COLO829 (cell line): ENCODE measurements at places on chromosomes 5 and 9.
A peak's percentile ranks its signal among the peaks of the same experiment; 100 is the strongest.

DNA sequence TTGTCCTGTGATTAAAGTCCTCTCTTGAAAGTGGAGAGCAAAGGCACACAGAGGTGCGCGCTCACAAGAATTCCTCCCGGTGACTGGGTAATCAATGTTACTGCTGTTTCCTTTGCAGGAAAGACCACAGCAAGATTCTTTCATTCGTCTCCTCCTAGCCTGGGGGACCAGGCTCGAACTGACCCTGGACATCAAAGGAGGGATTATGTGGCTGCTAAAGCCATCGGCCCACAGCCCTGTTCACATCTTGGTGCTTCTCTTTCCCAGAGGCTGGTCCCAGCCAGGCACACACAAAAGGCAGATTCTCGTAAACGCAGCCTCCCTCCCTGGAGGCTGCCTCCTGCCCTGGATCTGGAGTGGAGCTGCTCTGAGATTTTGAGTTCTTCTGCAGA is 230.9 kb downstream of the FANCC start:
- DNase-seq: peak; percentile 31

DNA sequence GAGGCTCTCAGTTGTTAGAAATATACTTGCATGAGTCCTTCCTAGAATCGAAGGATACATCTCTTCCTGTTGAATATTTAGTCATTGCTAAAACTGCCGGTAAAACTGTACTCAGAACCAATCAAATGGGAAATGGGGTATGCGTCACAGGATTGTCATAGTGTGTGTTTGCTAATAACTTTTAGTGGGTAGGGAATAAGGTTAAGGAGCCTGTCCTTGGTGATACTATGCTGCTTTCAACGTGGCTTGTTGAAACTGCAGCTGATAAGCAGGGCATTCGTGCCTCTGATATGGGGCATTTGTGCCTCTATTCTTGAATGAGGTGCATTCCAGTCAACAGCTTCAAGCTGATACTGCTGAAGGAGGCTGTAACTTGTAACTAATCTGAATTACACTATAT is 26.6 kb downstream of the HABP4 start:
- DNase-seq: no peak

GRCh38 chr5:56732121-56732520 is 83.2 kb upstream of the MAP3K1 start:
- DNase-seq: no peak

GRCh38 chr5:74630453-74631066 is 10.0 kb downstream of the ENC1 start:
- no peak for DNase-seq

GRCh38 chr5:41193456-41194205 is 19.7 kb downstream of the C6 start:
- DNase-seq: no peak

- no peak for DNase-seq
Observed at GRCh38 chr9:89866701-89867100, 261.9 kb downstream of the GADD45G start.

GRCh38 chr5:171092194-171092593 is 216.9 kb upstream of the TLX3 start:
- peak; percentile 23 for DNase-seq

GRCh38 chr5:44048276-44048984 is 340.8 kb downstream of the FGF10 start:
- no peak for DNase-seq

DNA sequence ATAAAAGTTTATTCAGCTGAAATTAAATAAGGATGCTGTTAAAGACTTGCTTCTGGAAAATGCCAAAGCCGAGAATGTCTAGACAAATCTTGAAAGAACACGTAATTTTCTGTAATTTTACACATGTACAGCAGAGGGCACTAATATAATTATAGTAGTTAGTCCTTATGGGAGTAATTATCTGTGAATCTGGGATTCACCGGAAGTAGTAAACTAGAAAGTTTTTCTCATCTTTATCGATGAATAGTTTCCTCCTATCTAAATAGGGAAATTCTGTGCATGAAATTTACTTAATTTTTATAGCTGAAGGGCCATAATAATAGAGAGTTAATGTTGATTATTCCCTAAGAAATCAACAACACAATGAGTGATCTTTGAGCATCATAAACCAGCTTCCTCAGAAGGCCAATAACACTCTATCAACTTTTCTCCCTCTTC is 18.4 kb upstream of the CNTLN start:
- peak; percentile 33 for DNase-seq

DNA sequence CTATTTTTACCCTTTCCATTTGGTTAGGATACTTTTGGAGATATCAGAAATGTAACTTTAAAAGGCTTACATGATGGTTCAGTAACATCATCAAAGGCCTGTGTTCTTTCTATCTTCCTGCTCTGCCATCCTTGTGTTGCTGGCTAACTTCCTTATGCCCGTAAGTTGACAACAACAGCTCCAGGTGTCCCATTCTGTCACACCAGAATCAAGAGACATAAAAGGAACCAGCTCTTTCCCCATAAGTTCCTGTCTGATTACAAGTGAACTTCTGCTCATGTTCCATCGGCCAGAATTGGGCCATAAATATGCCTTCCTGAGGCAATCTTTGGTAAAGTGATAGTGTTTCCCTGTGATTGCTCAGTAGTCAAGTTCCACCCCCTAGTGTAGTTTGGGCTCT is 92.4 kb downstream of the FAM170A start:
- DNase-seq: no peak

DNA sequence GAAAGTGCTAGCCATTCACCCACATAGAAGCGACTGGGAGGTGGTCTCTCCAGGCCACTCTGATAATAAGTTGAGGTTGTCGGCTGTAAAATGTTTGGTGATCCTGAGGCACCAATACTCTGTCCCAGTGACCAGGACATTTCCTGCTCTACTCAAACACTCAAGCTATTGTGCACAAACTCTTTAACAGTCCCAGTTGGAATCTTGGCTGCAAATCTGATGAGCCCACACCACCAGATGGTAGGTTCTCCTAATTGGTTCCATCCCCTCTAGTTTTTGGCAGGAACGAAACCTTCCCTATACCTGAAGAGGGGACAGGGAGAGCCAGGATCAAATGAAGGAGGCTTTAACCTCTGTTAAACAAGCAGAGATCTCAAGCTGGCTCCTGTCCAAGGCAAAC is 14.3 kb downstream of the GRIA1 start:
- no peak for DNase-seq

- DNase-seq: peak; percentile 6
Observed at GRCh38 chr9:6197330-6197729, 18.3 kb upstream of the IL33 start.

DNA sequence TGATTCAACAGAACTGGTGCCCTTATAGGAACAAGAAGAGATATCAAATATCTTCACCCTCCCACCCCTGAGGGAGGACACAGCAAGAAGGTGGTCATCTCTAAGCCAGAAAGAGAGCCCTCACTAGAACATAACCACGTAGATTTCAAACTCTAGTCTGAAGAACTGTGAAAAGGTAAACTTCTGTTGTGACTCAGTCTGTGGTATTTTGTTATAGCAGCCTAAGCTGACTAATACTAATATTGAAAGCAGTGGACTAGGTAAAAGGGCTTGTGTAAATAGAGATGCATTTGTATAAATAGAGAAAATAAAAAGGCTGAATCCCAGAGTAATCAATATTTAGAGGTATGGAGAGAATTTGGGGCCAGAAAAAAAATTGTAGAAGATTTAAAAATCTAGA is 157.6 kb upstream of the CCNH start:
- no peak for DNase-seq

DNA sequence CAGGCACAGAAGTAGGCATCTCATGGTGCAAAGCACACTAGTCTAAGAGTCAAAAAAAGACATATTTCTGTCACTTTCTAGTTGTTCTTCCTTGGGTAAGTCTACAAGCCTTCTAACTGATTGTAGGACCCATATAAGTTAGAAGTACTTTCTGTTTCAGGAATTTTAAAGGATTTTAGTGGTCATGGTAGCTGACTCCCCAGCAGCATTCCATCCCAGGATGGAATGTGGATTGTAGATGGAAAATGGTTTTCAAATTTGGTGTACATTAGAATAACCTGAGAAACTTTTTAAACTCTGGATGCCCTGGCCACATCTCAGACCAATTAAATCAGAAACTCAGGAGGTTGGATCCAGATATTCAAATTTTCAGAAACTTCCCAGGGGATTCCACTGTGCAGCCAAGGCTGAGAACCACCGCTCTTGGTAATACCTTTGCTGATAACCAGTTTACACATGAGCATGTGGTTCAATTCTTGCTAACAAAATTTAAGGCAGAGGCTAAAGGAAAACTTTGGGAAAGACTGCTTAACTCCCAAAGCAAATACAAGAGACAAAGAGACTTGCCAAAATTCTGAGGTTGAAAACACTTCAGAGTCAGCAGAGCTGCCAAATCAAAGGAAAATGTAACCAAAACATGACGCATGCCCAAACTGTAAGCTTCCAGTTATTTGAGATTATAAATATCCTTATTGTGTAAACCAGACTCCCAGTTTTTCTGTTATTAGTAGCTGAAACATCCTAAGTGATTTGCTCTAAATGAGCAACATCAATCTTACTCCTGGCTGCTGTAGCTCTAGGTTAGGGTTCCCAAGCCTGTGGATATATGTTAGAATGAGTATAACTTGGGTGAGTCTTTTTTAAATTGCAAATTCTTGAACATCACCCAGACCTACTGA is 145.4 kb upstream of the MTAP start:
- DNase-seq: peak; percentile 16

- DNase-seq: no peak
Observed at GRCh38 chr5:107235167-107235566, 435.6 kb downstream of the EFNA5 start.

DNA sequence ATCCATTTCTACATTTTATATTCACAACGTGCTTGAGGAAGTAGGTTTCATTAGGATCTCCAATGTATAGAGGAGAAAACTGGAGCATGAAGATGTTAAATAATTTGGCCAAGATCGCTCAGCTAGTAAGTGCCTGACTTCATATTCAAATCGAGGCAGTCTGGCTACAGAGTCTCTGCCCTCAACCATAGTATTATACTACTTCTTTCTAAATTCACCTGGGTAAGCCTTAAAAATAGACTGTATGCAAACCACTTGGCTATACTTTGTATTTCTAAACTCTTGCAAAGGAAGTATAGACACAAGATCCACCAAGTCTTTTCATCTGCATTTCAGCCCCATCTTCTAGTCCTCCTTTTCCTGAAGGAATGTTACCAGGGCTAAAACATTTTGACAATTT is 232.0 kb downstream of the PLK2 start:
- no peak for DNase-seq

DNA sequence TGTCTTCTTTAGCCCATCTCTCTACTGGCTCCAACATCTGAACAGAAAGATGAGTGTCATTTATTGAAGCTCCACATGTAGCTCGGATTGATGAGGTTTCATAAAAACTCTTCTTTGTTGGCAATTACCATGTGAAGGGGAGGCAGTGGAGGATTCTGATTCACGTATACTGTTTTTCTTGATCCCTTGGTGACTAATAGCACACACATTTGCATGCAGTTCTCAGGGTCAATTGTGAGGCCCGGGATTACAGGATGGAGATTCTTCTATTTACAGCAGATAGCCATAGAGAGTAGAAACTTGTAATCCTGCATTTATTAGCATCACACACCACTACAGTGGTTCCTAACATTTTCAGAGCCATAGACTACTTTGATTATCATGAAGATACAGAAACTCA is 133.2 kb upstream of the MARCHF11 start:
- no peak for DNase-seq

- DNase-seq: no peak
Observed at GRCh38 chr5:74112372-74113195, 486.6 kb downstream of the ARHGEF28 start.

DNA sequence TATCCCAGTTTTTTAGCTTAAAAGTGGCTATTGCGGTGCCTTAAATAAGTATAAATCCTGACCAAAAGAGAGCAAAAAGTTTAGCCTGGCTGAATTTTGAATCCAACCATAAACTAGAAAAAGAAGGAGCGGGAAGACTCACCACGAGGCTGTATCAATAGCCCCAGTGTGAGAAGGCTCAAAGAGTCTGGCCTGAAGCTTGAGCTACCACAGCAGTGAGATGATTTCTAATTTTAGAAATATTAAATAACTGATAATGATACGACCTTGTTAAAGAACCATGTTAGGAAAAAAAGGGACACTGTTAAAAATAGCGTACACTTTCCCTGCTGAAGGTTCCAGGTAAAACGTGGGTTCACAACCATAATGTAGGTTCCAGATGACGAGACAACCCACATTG is 134.1 kb upstream of the ZNF462 start:
- DNase-seq: no peak

DNA sequence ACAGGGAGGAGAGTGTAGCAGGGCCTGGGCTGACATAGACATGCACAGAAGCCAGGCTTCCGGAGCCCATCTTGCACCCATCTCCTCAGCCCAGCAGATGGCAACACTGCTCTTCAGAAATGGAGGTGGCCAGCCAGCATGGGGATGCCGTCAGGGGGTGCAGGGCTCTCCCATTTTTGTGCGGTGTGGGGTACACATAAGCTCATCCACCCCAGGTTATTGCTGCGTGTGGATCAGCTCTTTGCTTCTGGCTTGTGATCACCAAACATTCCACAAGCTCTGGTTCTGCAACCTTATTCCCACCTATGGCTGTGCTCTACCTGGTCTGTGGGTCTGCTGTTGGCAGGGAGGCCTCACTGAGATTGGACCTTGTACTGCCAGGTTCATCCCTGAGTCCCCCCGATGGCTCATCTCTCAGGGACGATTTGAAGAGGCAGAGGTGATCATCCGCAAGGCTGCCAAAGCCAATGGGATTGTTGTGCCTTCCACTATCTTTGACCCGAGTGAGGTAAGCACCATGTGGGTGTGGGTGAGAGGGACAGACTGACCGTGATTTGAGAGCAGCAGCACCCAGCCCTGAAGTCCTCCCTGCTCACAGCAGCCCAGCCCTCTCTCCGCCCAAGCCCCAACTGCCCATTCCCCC is 17.3 kb downstream of the SLC22A5 start:
- DNase-seq: no peak

- no peak for DNase-seq
Observed at GRCh38 chr5:175246242-175246888, 197.6 kb downstream of the DRD1 start.

- DNase-seq: no peak
Observed at GRCh38 chr9:77978086-77978781, 53.4 kb downstream of the GNAQ start.

- peak; percentile 53 for DNase-seq
Observed at GRCh38 chr9:80605129-80605528, 1033.4 kb downstream of the TLE4 start.

GRCh38 chr5:88489364-88489763 is 220.7 kb upstream of the TMEM161B start:
- DNase-seq: no peak

- DNase-seq: no peak
Observed at GRCh38 chr5:157836121-157836753, 22.7 kb downstream of the CLINT1 start.
